CD4-positive, alpha-beta T cell treated with Interleukin-17A for 1 hour (primary cell): ENCODE measurements at places on chromosomes 6 and 20.

DNA sequence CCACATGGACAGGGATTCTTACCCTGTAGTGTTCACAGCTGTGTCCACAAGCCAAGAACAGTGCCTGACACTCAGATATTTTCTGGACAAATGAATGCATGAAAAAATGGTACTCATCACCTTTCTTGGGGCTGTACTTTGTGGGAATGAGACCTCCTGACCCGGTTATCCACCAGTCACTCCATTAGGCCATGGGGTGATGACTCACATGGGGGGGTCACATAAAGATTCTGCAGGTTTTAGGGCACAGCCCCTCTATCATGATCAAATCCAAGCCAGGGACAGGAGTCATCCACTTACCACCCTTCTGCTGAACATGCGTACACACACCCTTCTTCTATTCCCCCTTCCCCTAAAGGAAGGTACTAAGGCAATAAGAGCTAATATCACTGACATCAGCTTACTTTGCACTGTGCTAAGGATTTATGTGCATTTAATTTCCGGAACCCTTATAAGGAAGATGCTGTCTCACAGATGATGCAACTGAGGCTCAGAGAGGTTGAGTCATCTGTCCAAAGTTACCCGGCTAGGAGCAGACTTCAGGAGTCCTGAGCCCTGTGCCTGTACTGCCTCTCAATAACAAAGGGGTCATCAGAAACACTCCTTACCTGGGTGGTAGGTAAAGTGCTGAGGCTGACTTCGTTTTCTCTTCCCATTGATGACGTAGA is 107.8 kb downstream of the NFATC2 start:
- no peak for DNase-seq

GRCh38 chr6:15619330-15619729 is 43.5 kb downstream of the DTNBP1 start:
- no peak for DNase-seq

- DNase-seq = no peak
These were observed 42.1 kb downstream of the SMAP1 start for GRCh38 chr6:70709826-70710225.

- no peak for DNase-seq
These were observed 52.0 kb downstream of the NHLRC1 start for GRCh38 chr6:18070486-18070885.

GRCh38 chr6:43298565-43299337 is 691 bp downstream of the SLC22A7 start:
- DNase-seq = no peak

DNA sequence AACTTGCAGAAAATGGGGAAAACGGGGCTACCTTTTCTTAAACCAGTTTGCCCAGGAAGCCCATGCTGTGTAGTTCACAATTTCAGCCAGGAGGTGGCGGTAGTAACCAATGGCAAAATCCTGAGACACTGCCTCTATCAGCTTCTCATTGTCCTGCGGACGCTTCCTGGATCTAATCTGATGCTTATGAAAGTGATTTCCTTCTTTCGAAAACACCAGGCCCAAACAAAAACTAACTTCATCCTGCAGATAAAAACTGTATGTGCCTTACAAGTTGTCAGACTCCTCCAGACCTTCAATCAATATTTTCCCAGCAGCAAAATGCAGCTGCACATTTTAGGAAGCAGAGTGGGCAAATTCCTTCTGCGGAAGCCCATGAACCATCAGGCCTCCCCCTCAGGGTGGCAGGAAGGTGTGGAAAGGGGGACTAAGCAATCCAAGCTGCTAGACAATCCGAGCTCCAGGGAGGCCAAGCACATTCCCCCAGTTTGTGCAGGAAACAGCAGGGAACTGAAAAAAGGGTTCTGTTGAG is 88.5 kb downstream of the LY86 start:
- peak; percentile 77 for DNase-seq

DNA sequence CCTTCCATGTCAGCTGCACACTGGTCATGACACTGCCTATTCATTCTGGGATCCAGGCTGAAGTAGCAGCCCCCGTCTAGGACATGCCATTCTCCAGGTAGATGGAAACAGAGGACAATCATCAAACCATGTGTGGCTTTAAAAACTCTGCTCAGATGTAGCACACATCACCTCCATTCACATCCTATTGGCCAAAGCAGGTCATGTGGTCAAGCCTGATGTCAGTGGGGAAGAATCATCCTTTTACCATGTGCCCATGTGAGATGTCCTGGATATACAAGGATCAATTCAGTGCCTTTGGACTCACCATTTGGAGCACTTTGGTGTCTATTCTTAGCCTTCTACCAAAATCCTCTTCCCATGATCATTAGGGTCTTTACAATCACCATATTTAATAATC is 99.5 kb downstream of the CDC5L start:
- no peak for DNase-seq

GRCh38 chr6:111228094-111228493 is 140.8 kb downstream of the SLC16A10 start:
- DNase-seq = no peak
